Stimulated activated CD4-positive, alpha-beta T cell treated with anti-CD3 and anti-CD28 coated beads, Interleukin-1b, Interleukin-23, amount 100 ng/mL, for 4 hours (primary cell): ENCODE measurements at places on chromosomes 3 and 15.

DNA sequence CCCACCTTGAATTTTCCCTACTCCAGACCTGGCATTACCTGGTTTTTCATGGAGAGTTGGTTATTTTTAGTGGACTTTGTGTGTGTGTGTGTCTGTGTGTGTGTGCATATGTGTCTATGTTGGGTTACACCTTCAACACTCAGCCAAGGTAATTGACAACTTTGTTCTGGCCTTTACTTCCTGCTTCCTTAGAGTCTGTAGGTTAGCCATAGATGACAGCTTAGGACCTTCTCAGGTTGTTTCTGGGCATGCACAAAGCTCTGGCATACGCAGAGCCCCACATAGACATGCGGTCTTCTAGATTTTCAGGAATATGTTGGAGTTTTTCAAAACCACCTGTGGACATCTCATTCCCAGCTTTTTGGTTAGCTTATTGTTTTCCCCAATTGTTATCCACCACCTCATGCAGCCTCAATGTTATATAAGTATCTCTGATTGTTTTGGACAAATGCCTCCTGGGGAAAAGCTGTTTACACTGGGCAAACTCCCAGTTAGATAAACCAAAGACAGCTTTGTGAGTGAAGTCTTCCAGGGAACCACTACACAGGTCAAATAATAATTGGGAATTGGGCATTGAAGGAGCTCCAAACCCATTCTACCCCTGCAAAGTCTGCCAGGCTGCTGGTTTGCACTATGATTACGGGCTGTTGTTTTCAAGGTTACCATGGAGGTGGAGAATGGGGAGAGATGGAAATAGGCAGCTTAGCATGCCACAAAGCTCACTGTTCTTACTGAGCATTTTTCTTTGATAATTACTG, 201.2 kb downstream of the ADAMTSL3 start:
- no peak for DNase-seq

DNA sequence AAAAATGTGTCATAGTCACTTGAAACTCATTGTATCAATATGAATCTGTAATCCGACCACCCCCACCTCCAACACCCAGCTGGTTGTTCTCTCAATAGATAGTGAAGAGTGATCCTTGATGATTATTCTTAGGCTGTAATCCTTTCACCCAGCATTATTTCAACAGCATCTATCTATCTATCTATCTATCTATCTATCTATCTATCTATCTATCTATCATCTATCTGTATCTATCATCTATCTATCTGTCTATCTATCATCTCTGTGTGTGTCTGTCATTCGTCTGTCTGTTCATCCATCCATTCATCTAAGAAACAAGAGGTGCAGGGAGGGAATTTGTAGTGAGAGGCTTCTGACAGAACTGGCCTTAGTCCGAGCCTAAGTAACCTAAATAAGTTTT, 78.7 kb upstream of the IGSF10 start:
- no peak for DNase-seq

DNA sequence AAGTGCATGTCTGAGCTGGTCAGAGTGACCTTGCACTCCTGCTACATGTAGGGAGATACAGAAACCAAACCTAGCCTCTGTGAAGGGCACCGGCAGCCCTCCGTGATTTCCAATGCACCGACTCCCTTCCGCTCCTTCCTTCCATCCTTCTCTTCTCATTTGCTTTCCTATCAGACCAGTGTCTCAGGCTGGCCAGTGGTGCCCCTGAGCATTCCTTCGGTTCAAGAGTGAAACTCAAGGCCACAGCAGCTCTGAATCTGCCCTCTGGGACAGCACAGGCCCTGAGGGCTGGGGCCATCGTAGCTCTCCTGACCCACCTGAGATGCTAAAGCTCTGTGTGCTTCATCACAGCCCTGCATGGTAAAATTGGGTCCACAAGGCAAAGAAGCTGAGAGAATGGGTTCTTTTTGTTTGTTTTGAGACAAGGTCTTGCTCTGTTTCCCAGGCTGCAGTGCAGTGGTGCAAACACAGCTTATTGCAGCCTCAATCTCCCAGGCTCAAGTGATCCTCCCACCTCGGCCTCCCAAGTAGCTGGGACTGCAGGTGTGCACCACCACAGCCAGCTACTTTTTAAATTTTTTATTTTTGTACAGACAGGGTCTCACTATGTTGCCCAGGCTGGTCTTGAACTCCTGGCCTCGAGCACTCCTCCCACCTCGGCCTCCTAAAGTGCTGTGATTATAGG, 2.3 kb upstream of the BMF start:
- no peak for DNase-seq

- no peak for DNase-seq
Observed at GRCh38 chr15:80876348-80876674, 97.1 kb downstream of the CEMIP start.

DNA sequence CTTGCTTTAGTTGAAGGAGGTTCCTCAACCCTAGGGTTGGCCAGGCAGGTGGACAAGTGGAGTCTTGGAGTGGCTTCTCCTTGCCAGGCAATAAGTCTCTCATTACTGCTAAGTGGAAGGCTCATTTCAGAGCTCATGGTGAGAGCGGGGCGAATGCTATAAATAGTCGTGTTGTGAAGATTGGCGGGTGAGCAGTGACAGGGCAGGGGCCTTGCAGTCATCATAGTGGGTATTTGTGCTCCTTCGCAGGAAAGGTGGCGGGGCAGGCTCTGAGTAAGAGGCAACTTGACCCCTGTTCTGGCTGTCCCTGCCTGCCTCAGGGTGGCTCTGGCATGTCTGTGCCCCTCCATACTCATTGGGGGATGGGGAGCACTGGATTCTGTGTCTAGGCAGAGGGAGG, 8.7 kb upstream of the GRM2 start:
- no peak for DNase-seq

DNA sequence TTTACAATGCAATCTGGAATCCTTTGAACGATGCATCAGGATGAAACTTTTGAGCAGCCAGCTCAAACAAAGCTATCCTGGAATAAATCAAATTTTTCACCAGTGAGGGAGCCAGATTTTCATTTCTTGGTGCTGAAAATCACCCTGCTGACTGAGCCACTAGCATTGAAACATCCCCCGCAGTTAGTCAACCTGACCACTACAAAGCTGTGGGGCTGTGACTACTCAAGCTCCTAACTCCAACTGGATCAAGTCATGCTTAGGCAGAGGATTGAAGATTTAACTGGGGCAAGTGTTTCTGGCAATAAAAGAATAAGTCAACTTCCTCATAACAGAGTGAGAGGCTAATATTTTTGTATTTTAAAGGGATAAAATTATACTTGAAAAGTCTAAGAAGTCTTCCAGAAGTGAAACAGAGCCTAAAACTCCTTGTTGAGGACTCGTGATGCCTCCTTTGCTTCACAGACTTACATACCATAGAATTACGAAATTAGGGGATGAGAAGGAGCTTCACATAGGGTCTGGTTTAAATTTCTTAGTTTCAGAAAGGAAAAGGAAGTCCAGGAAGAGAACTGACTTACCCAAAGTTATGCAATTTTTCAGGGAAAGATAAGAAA, 177.8 kb downstream of the SERPINI1 start:
- no peak for DNase-seq

- DNase-seq = no peak
Observed at GRCh38 chr15:65089206-65089824, 12.8 kb downstream of the KBTBD13 start.

- no peak for DNase-seq
Observed at GRCh38 chr3:177146646-177147045, 50.6 kb downstream of the TBL1XR1 start.

DNA sequence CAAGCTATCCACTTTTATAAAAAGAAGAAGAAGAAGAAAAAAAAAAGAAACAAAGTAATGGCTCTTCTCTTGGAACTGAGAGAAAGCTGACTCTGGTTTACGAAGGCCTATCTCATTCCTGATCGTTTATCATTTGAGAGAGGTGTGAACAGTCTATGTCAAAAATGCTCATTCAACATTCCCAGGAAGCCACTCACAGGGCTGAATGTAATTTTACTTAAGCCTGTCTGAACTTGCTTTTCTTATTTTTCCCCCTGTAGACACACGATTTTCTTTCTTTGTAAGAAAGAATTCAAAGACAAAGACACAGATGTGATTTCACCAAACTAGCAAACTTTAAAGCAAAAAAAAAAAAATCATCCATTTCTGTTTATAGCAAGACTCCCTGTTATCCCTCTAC, 805.8 kb downstream of the FHIT start:
- DNase-seq = no peak

GRCh38 chr15:85785887-85786780, 8.6 kb downstream of the KLHL25 start:
- no peak for DNase-seq

GRCh38 chr3:134600685-134601463, 49.9 kb downstream of the KY start:
- DNase-seq = peak; percentile 30

- DNase-seq = no peak
Observed at GRCh38 chr3:16374047-16374934, 109.3 kb downstream of the OXNAD1 start.

DNA sequence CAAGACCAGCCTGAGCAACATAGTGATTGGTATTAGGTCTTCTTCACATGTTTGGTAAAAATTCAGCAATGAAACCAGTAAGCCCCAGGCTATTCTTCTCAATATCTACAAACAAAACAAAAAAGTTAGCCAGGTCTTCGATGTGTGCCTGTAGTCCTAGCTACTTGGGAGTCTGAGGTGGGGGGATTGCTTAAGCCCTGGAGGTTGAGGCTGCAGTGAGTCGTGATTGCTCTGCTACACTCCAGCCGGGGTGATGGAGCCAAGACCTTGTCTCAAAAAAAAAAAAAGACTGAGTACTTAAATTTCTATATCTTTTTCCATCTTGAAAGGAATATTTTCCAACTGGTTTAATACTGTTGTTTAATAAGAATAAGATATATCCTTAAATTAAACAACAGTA, 106.8 kb downstream of the MBNL1 start:
- DNase-seq = no peak

- no peak for DNase-seq
Observed at GRCh38 chr15:101210466-101210865, 41.4 kb downstream of the CHSY1 start.

DNA sequence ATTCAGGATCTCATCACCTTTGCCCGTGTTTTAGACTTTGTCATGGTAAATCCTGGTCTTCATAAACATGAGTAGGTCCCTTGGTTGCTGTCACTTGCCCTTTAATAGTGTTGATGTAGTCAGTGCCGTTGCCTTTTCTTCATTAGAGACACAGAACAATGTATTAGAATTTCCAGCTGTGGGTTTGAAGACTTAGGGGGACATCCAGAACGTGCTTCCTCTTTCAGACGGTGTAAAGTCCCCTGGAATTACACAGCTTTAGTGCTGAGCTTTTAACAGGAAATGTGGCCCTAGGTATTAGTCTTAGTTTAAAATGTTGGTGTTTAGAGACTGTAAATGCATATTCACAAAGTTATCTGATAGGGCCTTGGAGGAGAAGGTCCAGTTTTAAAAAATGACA, 8.8 kb upstream of the LRCH3 start:
- DNase-seq = no peak

GRCh38 chr3:30970183-30970582, 75.7 kb upstream of the GADL1 start:
- DNase-seq = no peak

- DNase-seq = peak; percentile 59
Observed at GRCh38 chr15:43370975-43371974, at the start of the genes TUBGCP4 and ZSCAN29. TUBGCP4 (plus strand) TSS chr15:43371101; CDS start chr15:43371355, 254 bp downstream. ZSCAN29 (minus strand) TSS chr15:43371043; CDS start chr15:43369913, 1,130 bp downstream.

DNA sequence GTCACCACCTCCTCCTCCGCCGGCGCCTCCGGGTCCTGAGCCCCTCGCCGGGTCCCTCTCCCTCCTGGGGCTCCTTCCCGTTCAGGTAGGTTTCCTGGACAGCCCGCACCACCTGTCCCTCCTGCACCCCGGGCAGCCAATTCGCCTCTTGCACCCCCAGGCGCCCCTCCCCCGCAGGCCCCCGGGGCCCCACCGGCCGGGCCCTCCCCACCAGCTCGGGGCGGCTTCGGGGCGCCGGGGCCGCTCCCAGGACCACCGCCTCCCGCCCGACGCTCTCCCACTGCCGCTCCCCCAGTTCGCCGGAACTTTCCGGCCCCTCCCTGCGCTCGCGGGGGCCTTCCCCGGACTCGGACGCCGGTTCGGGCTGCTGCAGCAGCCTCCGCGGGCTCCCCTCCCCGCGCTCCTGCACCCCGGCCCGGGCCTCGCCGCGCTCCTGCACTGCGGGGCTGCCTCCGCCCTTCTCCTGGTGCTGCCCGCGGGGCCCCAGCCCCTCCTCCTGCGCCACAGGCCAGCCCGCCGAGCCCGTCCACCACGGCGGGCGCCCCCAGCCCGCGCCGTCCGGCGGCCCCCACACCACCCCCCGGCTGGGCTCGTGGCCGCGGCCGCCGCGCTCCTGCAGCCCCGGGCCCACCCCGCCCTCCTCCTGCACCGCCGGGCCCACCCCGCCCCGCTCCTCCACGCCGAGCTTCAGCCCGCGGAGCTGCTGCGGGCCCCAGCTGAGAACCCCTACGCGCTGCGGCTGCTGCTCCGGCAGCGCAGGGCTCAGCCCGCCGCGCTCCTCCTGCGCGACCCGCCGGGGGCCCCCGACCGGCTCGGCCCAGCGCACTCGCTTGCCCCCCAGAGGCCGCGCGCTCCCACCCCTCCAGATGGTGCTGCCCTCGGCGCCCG, 587 bp upstream of the TNK2 start:
- no peak for DNase-seq

DNA sequence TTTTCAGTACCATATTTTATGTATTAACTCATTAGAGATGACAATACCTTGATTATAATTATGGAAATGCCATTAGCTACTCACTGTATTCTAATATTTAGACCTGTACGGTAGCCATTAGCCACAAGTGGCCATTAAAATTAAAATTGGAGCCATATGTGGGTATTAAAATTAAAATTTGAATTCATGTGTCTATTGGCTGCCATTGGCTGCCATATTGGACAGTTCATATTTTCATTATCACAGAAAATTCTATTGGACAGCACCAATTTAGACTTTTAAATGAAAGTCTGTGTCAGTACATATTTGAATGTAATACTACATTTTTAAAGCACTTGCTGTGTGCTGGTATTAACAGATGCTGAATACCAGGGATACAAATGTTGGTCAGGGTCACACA, 3.0 kb downstream of the ATP11B start:
- DNase-seq = no peak
